ENCODE measurements at places on chromosomes 2 and 18. TPM values are rescaled to one million over a fixed set of nuclear protein-coding genes. Genes with fewer than 3 reads are reported as not detected.

Gene CDK15
- total RNA-seq: not detected

Gene DNAH7
- total RNA-seq: 0.09 TPM

Gene IL36B
- not detected for total RNA-seq

Gene NOL4
- total RNA-seq: not detected

Gene COL3A1
- 10.9 TPM for total RNA-seq

Gene AQP12B
- not detected for total RNA-seq

Gene ACOXL
- total RNA-seq: not detected

Gene NDC80
- total RNA-seq: 9.0 TPM

Gene SLC8A1
- total RNA-seq: 1.5 TPM

Gene COL4A3
- under 0.01 TPM for total RNA-seq

DNA sequence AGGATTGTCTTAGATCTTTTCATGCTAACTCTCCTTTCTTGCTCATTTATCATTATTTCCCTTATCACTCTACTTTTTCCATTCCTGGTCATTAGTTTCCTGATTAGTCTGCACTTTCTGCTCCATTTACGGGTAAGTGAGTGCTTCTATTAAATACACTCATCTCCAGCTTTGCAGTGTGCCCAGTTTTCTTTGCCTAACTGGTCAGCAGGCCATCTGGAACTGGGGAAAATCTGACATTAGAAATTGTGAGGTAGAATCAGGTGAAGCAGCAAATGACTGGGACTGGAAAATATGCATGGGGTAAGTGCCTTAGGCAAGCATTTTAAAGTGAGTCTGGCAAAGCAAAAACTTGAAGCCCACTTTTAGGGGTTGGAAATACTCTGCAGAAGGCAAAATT, 29.2 kb downstream of the G6PC2 start:
- DNase-seq: no peak

DNA sequence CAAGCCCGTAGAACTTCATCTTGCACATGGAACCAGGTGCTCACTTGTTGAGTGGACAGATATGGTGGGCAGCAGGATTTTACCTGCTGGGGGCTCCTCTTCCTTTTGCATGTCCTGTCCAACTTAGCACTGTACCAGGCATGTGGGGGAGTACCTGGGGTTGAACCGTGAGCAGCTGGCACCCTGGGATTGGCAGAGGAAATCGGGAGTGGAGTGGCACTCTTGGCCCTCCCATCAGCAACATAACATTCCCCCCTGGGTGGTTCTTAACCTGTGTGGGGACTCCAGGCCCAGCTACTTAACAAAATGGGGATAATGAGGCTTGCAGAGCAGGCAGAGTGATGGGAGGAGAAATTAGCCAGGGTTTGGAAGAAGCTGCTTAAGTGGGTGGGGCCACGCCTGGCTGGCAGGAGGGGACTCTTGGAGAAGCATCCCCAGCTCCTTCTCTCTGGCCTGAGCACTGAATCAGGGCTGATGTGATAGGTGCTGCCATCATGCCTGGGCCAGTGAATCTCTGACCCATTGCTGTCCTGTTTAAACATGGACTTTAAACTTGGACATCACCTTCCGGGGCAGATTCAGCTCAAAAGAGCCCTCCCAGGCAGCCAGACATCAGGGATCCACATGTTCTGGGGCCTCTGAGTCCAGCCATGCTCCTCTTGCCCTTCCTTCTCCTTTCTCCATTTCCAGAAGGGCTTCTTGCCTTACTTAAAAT, 15.5 kb downstream of the FOSL2 start:
- DNase-seq: peak; percentile 19

DNA sequence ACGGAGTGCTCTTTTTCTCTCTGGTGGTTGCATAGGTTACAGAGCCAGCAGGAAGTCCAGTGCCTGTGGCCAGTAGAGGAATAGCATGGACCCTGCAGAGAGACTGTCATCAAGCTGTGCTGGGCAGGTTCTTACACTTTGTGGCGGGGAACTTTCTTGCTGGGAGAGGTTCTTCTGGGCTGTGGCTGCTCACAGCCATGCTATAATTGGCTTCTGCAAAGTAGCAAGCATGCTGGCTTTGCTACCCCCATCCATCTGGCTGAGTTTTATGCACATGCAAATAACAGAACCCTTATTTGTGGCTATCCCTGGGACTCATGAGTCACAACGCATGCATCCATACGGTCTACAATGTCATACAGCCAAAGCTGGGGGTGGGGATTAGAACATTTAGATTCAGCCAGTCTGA, 68.9 kb downstream of the PLCL1 start:
- DNase-seq: no peak

DNA sequence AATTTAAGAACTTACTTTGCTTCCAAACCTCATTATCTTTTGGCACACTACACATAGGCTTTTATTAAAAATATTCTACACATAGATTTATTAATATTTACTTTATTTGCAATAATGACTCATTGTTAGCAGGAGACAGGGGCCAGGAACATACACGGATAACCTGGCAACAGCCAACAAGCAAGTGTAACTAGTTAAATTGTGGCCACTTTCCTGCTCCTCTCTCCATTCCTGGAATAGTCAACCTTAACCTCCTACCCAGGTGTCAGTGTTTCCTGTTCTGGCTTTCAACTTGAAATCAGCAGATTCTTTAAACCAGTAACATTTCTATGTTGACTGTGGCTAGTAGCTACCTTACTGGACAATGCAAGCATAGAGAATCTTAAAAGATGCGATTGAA, 26.5 kb downstream of the ACVR1 start:
- DNase-seq: peak; percentile 30

- peak; percentile 20 for DNase-seq
Measured at GRCh38 chr2:224017957-224018356, 21.1 kb downstream of the SERPINE2 start.

- no peak for DNase-seq
Measured at GRCh38 chr18:77146249-77147080, 13.9 kb upstream of the MBP start.

DNA sequence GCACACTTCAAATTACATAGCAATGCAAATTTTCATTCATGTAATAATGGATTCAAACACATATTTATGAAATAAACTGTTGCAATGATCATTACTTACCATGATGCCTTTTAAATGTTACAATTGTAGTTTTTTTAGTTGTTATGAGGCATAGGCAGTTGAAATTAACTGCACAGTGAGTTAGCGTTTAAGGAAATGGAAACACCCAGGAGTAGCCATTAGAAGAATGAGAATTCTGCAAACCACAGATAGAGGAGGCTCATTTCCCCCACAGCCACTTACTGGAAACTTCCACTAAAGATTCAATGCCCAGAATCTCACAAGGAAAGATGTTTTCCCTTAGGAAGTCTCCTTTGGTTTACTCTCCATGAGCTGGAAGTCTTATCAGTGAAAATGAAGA, 8.4 kb downstream of the ARL4C start:
- no peak for DNase-seq

DNA sequence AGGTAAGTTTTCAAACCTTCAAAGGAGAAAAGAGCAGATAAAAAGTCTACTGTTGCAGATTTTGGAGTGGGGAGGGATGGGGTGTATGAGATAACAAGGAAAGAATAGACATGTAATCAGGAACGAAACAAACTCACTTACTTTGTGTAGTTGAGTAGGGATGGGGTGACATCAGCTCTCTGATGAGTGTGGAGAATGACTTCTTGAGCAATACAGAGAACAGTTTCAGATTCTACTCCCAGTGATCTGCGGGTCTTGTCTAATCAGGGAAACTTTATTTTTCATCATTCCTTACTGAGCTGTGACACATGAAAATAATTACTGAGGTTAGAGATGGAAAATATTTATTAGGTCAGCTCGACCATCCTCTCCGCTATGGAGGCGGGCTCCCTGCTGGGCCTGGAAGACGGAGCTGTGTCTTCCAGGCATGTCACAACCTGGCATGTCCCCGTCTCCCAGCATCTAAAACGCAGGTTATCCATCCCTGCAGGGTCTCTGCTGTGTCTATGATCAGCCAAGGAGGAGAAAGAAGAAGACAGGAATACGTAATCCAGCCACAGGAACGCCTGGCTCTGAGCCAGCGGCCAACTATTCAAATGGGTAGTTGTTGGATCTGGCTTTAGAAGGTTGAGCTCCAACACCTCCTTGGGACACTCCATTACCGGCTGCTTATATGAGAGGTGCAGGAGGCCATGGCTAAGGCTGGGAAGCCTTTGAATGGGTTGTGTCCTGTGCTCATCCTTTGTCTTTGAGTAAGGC, 99.0 kb upstream of the SATB2 start:
- no peak for DNase-seq

- no peak for DNase-seq
Measured at GRCh38 chr2:5690718-5691220, 1.4 kb upstream of the SOX11 start.

DNA sequence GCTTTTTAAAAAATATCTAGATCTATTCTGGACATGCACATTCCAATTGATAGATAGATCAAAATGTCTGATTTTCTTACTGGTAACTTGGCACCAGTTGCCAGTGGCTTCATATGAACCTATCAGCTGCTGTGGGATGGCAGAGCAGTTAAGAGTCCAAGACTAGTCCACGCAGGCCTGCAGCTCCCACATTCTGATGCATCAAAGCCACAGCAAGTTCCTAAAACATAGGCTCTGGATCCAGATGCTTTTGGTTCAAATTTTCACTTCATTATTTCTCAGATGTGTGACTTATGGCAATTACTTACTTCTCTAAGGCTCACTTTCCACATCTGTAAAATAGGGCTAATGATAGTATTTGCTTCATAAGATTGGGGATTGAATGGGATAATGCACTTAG, 48.0 kb upstream of the CYP1B1 start:
- DNase-seq: no peak

DNA sequence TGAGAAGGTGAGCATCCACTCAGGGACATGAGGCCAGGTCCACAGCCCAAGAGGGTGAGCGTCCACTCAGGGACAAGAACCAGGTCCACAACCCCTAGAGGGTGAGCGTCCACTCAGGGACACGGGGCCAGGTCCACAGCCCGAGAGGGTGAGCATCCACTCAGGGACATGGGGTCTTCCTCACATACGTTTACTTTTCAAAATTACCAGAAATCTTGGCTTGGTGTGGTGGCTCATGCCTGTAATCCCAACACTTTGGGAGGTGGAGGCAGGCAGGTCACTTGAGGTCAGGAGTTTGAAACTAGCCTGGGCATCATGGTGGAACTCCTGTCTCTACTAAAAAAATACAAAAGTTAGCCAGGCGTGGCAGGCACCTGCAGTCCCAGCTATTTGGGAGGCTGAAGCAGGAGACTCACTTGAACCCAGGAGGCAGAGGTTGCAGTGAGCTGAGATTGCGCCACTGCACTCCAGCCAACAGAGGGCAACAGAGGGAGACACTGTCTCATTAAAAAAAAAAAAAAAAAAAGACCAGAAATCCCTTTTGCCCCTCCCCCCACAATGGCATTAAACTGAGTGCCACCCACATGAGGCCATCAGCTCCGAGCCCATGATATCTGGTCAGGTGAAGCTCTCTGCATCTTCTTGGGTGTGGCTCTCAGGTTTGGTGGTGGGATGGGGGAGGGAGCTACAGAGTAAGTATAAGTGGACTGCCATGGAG, 9.0 kb upstream of the MBP start:
- DNase-seq: no peak

DNA sequence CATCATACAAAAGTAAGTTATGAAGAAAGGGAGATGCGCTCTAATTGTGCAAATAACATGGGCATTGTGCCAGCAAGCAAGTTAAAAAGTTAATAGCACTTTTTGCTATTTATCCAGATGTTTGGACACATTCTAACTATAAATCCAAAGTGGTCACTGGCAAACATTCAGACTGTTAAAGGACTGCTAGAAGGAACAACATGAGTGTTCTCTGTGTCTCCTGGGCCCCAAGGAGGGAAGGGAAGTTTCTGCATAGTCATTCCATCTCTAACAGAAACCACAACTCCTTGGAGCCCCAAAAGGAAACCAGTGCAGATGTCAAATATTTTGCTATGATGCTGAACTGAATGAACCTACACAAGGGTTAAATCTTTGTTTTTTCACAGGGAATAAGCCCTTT, 213.3 kb upstream of the HNRNPA3 start:
- no peak for DNase-seq

- DNase-seq: no peak
Measured at GRCh38 chr2:122525336-122525735, 769.9 kb downstream of the TSN start.

GRCh38 chr2:237232166-237232565, 146.5 kb downstream of the COPS8 start:
- DNase-seq: no peak

GRCh38 chr2:189444322-189444721, 3.0 kb downstream of the WDR75 start:
- no peak for DNase-seq

GRCh38 chr2:185279999-185280398, 458.6 kb upstream of the FSIP2 start:
- peak; percentile 1 for DNase-seq

GRCh38 chr2:71688530-71688929, 235.2 kb downstream of the DYSF start:
- DNase-seq: no peak

GRCh38 chr2:172461591-172462372, 34.4 kb downstream of the ITGA6 start:
- DNase-seq: peak; percentile 66

DNA sequence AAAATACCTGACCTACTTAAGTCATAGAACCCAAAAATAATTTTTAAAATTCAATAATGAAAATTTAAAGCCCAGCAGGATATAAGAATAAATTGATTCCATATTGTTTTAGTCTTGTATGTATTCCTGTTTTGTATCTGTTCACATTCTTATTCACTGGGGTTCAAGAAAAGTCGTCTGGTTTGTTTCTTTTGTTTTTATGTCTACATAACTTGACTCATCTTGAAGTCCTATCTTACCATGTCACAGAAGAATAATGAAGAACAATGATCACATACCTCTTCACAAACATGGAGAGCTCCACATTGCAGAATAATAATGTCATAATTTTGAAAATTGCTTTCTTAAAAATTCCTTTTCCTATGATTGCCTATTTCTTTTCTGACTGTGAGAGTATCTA, 43.4 kb upstream of the LRP1B start:
- DNase-seq: no peak

DNA sequence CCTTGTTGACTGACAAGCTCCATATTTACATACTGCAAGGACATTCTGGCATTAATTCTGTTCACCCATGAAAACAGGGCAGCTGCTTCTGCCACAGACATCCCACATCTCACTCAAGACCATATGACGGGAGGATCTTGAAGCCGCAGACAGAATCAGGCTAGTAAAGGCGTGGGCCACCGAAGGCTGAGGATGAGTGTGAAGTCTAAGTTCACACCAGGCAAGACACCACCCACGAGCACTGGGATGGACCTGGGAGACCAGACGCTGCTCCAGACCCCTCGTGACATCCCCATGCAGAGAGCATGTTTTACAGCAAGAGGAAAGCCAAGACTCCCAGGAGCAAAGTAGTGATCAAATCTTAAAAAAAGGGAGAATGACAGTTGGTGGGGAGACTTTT, 3.2 kb downstream of the FHL2 start:
- DNase-seq: peak; percentile 27

DNA sequence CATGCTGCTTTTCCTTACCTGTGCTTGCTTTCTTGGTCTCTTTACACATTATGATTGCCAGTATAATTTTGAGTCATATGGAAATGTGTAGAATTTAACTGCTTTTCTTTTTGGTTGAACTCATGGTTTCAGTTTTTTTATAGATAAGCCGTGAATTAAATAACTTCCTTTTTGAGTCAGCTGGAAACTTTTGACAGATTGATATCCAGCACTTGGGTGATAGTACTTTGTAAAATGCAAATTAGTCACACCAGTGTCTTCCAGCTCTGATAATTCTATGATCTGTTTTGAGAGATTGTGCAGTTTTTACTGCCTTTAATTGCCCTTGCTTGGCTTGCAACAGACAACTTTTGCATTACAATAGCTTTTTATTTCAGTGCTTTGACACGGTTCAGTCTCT, 86.4 kb downstream of the NCOA1 start:
- DNase-seq: peak; percentile 21

- no peak for DNase-seq
Measured at GRCh38 chr18:22427822-22428549, 10.3 kb upstream of the CTAGE1 start.
